ENCODE measurements at places on chromosomes 3 and 15. TPM values are rescaled to one million over a fixed set of nuclear protein-coding genes. Genes with fewer than 3 reads are reported as not detected.

DNA sequence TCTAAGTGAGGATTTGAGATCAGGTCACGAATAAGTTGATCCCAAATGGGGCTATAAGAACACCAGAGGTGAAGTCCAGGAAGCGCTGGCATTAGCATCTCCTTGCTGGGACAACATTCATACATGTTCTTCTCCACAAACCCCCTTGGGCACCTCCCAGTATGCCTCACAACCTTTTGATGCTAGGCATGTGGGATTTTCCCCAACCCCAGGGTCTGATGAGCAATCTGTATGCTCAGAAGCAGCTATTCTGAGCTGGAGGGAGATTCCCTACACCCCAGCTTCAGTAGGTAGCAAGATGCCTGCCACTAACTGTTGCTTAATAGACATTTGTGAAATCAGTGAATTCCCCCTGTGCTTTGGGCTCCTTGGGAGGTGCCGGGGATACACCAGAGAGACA lies 32.2 kb downstream of the SLC6A11 start:
- no peak for DNase-seq

The TMEM41A gene
- 18.0 TPM for total RNA-seq

GRCh38 chr15:37773111-37773860 lies 161.2 kb upstream of the TMCO5A start:
- no peak for DNase-seq

GRCh38 chr3:184556582-184557347 lies 4.8 kb upstream of the EPHB3 start:
- no peak for DNase-seq

The STAB1 gene
- total RNA-seq = 0.27 TPM

DNA sequence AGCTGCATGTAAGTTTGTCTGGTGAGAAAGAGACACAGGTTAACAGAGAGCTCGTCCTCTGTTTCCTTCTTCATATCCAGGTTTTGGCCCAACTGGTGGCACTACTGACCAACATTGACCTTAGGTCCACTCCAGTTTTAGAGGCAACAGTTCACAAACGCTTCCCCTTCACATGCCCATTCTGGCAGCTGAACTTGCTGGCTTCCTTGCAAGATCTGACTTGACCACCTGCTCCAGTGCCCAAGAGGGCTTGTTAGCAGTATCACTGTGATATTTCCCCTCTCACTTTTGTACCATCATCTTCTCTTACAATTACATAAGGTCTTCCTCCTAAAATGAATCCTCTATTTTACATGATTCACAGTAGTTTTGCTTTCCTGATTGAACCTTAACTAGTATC lies 71.3 kb downstream of the CNTN6 start:
- no peak for DNase-seq

The CHL1 gene
- 32.5 TPM for total RNA-seq

DNA sequence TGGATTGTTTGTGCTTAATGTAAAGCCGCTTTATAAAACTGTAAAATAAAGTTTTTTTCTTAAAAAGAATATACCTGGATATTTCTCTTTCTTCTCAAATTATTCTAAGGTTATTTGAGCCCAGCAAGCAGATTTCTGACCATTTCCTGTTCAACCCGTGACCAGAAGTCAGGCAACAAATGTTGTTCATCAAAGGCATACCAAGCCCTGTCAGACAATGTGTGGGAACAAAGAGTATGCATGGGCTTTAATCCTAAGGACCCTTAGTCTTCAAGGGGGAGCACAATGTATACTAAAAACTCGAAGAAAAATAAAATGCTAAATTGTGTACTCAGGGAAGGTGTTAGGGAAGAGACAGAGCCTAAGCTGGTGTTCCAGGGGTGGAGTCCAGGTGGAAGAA lies 26.6 kb upstream of the PAQR5 start:
- no peak for DNase-seq

The TRIM42 gene
- total RNA-seq = not detected

DNA sequence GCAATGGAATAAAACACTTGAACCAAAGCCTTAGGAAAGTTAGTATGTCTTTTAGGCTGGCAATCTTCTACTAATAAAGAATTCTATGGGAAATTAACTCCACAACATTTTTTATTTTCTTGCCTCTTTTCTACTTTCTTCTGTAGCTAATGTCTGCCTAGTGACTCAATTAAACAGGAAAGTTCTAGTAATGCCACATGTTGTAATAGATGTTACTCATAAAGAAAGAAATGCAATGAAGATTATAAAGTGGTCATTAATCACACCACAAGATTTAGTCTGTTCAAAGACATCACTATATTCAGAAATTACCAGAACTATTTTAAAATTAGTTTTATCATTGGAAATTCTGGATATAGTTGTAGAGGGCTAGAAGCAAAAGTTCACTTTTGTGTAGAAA lies 329.7 kb downstream of the SI start:
- no peak for DNase-seq

GRCh38 chr15:65434201-65434600 lies 11.5 kb upstream of the IGDCC4 start:
- no peak for DNase-seq

The GOLGA8J gene
- not detected for total RNA-seq

- DNase-seq = no peak
Observed at GRCh38 chr15:87732976-87733375, 523.6 kb downstream of the NTRK3 start.

The ARPP21 gene
- total RNA-seq = not detected

The DNAJA4 gene
- total RNA-seq = 4.6 TPM

- DNase-seq = no peak
Observed at GRCh38 chr3:71504250-71505036, 79.1 kb downstream of the FOXP1 start.

DNA sequence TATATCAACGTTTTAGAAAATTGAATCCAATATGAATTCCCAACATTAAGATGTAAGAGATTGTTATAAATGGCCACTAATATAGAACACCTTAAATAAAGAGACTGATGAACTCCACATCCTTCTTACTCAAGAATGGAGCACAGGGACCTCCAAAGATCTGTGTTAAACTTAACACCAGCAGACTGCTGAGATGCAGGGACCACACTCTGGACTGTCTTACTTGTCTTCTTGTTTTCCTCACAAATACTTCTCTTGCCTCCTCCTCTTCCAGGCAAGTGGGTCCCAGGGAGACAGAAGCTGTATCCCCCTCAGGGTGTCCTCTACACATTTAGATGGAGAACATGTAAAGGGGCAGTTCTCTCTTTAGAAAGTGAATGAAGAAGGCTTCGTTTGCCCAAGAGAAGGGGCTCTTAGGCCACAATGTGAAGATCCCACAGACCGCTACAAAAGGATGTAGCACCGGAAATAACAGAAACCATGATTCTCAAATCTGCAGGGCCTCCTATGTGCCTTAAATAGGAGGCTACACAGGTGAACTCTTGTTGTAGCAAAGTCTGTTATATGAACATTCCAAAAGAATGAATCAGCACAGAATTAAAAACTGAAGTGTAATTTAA lies 52.2 kb downstream of the SATB1 start:
- no peak for DNase-seq

DNA sequence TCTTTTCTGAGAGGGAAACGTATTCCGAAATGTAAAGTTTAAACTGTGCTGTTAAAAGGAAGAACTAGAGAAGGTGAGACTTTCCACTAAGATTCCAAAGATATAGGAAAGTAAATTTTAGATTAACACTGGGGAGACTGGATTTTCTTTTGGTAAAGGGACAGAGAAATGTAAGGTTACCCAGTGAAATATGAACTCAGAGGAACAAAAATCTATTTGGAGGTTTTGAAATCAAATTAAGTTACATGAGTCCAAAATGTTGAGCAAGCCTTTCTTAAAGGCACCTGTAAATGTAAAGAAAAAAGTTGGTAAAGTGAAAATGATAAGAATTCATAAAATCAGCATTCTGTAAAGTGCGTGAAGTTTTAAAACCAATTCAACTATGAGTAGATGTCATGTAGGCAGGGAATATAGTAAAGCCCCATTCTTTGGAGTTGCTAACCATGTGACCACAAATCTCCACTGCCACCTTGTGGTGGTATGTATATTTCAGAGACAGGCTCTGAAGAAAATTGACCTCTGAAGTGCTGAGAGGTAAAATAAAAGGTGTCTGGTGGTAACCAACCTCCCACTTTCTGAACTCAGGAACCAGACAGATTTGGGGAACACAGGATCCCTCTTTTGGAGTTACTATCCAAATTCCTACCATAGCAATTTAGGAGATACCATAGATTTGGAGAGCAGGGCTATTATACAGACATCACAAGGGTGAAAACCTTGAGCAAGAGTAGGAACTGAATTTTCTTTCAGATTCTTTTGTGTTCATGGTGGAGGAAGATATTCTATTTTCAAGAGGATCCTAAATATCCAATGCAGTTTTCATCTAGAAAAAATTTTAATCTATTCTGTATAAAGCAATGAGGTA lies 215.3 kb downstream of the ROBO2 start:
- DNase-seq = peak; percentile 33

GRCh38 chr15:98767692-98768091 lies 119.4 kb downstream of the IGF1R start:
- DNase-seq = no peak

The ALDH1A3 gene
- 0.41 TPM for total RNA-seq

GRCh38 chr3:30035935-30036567 lies 570.4 kb upstream of the TGFBR2 start:
- DNase-seq = no peak

The ITIH1 gene
- total RNA-seq = 14.1 TPM

The PLS1 gene
- total RNA-seq = 15.7 TPM

GRCh38 chr3:5192571-5193365 lies 5.3 kb downstream of the EDEM1 start:
- DNase-seq = no peak

The COL8A1 gene
- total RNA-seq = 0.18 TPM

DNA sequence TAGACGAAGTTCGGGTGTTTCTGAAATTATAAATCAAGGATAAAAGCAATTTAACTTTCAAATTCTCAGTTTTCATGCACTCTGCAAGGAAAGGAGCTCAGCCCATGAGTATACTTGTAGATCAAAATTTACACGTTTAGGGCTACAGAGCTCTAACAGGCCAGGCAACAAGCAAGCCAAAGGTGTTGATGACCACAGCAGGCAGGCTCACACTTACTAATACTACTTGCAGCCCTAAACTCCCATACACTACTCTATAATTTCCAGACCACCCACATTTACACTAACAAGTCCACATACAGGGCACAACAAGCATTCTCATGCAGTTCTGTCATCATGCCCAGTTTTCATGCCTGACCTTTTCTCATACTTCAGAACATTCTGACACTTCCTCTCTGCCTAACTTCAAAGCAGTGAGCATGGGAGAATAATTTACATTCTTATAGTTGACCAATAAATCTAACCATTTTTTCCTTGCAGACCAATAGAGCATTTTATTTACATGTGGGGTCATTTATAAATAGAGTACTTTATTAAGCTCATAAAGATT lies 124.7 kb upstream of the FRMD4B start:
- DNase-seq = no peak

DNA sequence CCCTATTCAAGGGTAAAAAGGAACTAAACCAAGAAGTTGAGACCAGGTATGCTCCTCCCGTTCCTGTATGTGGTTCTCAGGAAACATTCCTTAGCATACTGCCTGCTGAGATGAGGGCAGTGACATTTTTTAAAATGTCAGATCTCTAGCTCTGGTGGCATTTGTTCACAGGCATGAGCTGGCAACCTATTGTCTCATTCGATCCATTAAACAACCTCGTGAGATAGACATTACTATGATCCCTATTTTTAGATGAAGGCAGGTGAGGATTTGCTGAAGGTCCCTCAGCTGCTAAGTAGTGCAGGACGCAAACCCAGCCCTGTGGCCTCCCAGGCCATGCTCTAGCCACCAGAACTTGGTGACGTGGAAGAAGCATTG lies 74.9 kb downstream of the SIDT1 start:
- no peak for DNase-seq

- no peak for DNase-seq
Observed at GRCh38 chr3:151625086-151625485, 108.6 kb upstream of the AADACL2 start.

DNA sequence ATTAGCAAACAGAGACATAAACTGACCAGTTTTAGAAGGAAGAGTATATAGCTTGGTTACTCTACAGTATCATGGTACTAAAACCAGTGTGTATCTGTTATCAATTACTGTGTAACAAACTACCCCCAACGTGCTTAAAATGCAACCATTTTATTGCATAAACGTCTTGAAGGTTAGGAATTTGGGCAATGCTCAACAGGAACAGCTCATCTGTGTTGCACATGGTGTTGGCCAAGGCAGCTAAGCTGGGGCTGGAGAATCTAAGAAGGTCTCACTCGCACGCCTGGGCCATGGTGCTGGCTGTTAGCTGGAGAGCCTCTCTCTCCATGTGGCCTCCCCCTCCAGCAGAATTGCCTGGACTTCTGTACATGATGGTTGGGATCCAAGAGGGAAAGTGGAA lies 81.2 kb upstream of the THBS1 start:
- DNase-seq = no peak

The PLA2G4F gene
- 0.60 TPM for total RNA-seq

GRCh38 chr3:45865563-45865962 lies 20.8 kb upstream of the CCR9 start:
- DNase-seq = no peak

DNA sequence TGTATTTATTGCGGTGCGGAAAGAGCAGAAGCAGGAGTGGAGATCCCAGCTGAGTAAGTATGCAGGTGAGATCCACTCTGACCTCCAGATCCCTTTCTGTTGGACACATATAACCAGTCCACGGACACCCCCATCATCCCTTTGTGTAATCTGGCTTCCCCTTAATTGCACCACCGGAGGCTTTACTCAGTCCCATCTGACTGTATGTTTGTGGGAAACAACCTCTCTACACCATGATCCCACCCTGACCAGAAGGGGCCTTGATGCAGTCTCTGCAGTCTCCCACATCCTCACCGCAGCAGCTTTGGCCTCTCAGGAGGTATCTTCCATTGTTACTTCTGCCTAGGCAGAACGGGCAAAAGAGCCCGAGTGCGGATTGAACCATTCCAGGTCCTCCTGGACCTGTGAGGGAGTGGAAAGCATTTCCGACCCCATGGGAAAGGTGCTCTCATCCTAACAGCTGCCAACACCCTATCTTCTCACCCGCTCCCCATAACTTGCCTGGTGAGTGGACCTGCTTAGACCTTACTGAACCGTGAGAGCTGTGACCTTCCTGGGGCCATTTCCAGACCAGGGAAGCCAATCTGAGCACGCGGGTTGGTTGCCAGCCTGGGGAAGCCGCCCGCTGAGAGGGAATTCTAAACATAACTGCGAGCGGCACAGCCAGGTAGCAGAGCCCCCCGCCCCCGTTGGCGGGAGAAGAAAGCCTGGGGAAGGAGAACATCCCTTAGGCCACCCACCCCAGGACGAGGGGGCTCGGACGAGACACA lies 1.1 kb downstream of the SLCO2A1 start:
- no peak for DNase-seq

- peak; percentile 5 for DNase-seq
Observed at GRCh38 chr3:13708301-13708700, 159.4 kb downstream of the FBLN2 start.

- no peak for DNase-seq
Observed at GRCh38 chr15:68326711-68327354, 49.3 kb downstream of the FEM1B start.

The FAM3D gene
- not detected for total RNA-seq

The COL6A6 gene
- 0.12 TPM for total RNA-seq

DNA sequence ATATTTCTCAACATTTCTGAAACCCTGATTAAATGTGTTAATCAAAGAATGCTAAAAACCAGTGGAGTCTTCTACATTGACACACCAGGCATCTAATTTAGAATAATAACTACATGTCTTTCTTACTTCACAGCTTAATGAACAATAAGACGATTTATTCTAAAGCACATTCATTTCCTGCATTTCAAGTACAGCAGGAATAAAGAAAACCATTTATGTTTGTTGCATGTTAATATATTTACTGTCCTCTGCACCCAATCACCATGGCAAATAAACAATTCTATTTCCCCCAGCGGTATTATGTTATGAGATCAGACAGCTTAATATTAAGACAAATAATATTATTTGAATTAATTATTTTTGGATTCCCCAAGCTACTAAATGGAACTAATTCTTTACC lies 1336.3 kb upstream of the CADM2 start:
- DNase-seq = no peak
